Epithelial cell of esophagus (primary cell): ENCODE measurements at places on chromosomes 12 and 14.

DNA sequence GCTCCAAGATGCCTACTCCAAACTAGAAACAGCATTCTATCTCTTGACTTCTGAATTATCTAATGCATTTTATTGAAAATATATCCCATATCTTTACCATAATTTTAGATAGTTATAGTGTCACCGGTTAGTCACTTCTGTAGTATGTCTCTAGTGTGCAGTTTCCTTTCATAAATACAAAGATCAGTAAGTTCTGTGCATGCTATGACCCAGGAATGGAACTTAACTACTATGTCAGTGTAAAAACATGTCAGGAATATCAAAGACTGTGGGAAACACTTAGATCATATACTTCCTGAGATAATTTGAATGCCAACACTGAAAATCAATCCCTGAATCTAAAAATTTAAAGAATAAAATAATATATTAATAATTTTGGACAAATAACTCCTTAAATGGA is 237.6 kb downstream of the ATXN7L3B start:
- DNase-seq = no peak

- peak; percentile 26 for DNase-seq
These were observed 41.2 kb upstream of the C12orf75 start for GRCh38 chr12:105289114-105289904.

DNA sequence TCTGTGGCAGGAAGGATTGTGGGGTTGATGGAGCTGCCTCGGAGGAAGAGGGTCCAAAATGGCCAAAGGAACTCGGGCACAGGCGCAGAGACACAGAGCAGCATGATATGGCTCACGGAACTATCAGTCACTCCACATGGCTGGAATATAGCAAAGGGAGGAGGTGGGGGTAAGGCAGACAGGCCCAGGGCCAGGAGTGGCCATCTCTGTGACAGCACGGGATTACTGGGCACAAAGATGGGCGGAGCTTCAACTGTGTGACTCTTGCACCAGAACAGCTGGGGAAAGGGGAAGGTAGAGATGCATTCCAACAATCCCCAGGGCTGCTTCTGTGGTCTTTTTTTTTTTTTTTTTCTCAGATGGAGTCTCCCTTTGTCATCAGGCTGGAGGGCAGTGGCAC is 24.8 kb upstream of the EML1 start:
- no peak for DNase-seq

DNA sequence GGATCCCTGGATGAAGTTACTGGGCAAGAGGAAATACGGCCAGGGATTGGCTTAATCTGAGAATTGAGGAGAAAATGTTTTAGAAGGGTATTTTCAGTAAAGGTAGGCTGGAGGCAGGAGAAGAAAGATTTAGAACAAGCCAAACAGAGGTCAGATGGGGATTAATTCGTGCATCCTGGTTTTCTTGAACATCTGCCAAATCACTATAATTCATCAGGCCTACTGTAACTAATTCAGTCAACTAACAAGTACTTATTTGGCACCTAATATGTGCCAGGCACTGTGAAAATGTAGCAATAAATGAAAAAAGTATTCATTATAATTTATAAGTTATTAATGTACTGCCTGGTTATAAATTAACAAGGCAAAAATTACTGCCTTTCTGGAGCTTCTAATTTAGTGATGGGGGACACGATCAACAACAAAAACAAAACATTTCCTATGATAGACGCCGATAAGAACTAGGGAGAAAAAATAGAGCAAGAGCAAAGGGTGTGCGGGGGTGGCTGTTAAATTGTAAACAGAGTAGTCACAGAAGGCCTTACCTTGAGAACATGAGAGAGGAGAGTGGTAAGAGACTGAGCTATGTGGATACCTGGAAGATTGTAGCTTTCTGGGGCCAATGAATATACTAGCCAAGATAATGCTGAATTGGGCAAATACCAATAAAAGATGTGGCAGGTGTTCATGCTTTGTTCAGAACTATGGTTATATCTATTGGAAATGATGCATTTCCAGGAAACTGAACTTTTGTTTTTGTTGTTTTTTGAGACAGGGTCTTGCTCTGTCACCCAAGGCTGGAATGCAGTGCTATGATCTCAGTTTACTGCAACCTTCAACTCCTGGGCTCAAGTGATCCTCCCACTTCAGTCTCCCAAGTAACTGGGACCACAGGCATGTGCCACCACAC is 34.0 kb downstream of the DUSP16 start:
- DNase-seq = no peak

DNA sequence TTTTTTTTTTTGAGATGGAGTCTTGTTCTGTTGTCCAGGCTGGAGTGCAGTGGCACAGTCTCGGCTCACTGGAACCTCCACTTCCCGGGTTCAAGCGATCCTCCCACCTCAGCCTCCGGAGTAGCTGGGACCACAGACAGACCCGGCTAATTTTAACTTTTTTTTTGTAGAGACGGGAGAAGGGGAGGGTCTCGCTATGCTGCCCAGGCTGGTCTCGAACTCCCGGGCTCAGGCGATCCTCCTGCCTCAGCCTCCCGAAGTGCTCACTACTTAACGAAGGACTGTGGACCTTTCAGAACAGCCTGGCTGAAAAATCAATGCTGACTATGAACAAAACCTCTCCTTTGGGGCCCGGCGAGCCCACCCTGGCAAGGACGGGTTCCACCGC is 10.9 kb downstream of the SLC6A12 start:
- DNase-seq = no peak
